T follicular helper cell (primary cell): ENCODE measurements at places on chromosomes 16 and 17.

- DNase-seq, result no peak
These were observed 92.2 kb downstream of the HS3ST3A1 start for GRCh38 chr17:13509527-13509926.

DNA sequence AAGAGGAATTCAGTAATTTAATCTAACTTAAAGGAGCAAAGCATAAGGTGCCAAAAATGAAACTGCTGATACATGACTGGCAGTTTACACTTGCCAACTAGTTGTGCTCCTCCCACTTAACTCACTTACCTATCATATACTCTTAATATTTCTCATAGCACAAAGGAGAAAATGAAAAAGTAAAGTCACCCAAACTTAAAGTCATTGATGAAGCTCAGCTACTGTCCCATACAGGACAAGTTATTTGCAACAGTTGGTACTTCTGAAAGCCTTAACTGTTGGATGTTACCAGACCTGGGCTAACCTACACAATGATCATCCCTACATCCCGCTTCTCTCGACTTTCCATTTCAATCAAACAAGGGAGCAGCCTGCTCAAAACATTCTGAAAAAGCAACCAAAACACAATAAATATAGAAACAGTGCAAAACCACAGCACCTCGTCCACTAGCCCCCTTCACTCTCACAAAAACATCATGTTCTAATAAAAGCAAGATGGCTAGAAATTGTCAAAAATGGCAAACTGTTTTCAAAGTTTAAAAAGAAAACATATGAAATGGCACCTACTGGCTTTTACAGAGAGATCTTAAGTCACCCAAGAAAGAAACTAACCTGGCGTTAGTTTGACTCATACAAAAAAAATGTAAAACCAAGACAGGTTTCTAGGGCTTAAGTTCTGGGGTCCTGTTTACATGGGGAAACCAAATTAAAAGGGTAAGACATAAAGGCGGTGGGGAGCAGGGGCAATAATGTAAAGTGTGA, 868 bp downstream of the MED13 start:
- DNase-seq, result no peak

DNA sequence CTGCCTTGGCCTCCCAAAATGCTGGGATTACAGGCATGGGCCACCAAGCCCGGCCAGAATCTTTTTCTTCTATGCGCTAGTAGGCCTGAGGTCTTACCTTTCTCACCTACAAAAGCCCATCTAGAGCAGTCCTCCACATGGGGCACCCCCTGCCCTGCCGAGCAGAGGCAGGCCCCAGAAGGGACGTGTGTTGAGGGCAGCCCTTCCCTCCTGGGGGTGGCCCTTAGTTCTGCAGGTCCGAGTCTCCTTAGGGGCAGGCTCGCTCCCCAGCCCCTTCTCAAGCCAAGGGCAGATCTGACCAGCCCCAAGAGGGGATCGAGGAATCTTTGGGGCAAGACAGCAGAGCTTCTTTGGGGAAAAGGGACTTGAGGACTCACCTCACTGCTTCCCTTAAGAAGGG, 17.9 kb upstream of the ALDH3A1 start:
- DNase-seq, result no peak

- no peak for DNase-seq
These were observed 3.1 kb upstream of the CIAO3 start for GRCh38 chr16:743794-744500.
